Peyer's patch (tissue), 4 donors: ENCODE measurements at places on chromosomes 5 and 9.
A peak's percentile ranks its signal among the peaks of the same experiment; 100 is the strongest.

GRCh38 chr5:11854936-11855335, 49.3 kb downstream of the CTNND2 start:
- no peak for DNase-seq

GRCh38 chr9:129459547-129460322, 161.2 kb downstream of the C9orf50 start:
- DNase-seq: no peak

GRCh38 chr9:95139126-95139525, 178.4 kb downstream of the FANCC start:
- no peak for DNase-seq

DNA sequence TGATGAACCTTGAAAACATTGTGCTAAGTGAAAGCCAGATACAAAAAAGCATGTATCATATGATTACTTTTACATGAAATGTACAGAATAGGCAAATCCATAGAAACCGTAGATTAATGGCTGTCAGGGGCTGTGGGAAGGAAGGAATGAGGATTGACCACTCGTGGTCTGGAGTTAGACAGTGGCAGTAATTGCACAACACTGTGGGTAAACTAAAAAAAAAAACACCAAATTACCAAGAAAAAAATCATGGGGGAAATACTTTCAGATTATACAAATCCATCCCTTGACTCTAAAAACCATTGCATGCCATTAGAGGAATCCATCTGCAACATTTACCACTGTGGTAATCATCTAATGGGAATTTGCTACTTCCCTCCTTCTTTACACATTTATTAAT, 140.0 kb downstream of the SIL1 start:
- no peak for DNase-seq

GRCh38 chr5:149174847-149175234, 33.5 kb downstream of the ABLIM3 start:
- DNase-seq: no peak

DNA sequence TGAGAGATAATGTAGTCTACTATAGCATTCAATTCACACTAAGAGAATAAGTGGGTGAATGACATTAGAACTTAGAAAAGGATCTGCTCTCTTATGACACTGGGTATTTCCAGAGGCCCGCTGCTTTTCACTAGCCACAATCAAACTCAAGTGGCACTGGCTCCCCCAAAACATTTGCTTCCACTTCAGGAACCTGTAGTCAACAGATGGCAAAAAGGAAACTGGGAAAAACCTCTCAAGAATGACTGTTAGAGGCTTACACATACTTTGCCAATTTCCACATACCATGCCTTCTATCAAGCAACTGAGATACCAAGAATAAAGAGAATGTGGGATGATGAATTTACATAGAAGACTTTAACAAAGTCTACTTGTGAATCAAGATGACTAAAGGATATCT, 11.2 kb downstream of the POC5 start:
- no peak for DNase-seq

DNA sequence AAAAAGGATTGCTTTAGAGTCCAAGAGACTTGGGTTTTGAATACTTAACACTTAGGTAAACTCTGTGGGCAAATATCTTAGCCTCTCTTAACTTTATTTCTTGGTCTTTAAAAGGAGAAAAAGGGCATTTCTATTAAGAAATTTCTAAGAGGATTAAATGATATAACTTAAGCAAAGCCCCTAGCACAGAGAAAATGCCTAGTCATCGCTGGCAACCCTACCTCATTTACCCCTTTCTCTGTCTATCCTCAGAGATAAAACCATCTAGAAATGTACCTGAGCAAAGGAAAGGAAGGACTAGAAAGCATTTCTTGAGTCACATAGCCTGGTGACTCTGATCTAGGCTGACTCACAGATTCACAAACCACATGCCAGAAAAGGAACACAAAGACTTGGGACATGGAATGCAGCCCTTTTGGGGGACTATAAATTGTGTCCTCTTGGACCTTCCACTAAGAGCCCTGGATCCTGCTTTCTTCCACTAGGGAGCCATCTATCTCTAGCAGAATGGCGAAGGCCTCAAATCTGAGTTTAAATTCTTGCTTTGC, 120.6 kb downstream of the FOXD1 start:
- DNase-seq: no peak

DNA sequence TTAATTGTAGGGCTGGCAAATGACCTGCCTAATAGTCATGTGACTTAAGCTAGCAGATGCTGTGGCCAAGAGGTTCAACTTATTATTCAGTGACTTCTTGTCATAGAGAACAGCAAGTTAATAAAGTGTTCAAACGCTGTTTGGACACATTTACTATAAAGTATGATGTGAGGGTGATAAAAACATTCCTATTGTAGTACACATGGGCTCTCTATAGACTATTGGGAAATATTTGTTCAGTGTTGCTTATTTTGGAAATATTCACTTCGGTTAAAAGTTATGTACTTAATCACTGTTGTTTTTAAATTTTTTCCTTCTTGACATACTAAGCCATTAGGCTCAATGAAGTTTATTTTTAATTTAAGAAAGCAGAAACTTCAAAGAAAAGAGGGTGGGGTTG, 345.0 kb downstream of the NNT start:
- DNase-seq: no peak

DNA sequence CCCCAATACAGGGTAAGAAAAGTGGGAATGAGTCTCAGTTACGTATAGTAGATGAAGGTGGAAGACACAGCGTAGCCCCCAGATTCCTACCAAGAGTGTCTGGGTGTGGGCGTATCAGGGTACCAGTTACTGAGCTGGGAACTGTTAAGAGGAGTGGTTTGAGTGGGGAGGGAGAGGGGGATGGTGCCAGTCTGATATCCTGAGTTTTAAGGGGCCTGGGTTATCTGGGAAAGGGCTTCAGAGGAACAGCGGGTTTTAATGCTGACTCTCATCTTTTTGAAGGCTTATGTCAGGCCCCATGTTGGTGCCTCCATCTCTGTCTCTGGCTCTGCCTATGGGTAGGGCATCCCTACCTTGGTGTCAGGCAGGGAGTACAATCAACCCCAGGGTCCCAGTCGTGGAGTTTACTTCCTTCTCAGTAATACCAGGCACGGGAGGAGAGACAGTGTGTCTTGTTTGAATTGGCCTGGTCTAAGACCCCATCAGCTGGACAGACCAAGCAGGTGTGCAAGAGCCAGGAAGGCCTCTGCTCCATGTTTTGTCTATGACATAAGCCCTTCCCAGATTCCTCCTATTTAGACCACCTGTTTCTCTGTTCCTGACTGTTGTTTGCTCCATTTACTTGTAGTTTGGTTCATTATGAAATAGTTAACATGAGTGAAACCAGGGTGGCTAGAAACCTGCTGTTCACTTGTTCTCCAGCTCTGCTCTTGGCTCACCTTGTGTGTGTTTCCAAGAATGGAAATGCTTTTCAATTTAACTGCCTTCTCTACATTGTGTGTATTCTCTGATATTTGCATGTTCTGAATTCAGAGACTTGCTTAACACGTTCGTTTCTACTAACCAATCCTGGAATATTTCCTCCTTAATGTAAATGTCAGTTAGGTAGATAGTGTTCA, 125.6 kb downstream of the DAB2IP start:
- DNase-seq: peak; percentile 37
